T-helper 22 cell (primary cell): ENCODE measurements at places on chromosomes 5 and 9.

DNA sequence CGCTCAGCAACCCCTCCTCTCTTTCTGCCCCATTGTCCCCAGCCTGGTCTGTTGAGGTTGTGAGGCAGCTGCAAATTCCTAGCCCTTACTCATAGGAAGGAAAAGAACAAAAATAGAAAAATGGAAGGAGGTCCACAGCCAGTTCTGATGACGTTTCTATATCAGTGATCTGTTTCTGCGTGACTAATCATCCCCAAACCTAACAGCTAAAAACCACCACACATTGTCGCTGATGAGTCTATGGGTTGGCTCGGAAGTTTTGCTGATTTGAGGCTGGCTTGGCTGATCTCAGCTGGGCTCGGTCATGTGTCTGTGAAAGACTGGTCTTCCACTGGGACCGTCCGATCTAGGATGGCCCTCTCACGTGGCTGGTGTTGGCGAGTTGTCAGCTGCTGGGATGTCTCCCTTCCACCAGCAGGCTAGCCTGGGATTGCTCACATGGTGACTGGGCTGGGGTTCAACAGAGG lies 200.6 kb upstream of the ZNF618 start:
- no peak for DNase-seq

- DNase-seq = no peak
Measured at GRCh38 chr9:101486693-101487442, 46.8 kb upstream of the RNF20 start.

GRCh38 chr9:87711857-87712800 lies 13.8 kb upstream of the CTSL start:
- no peak for DNase-seq

- no peak for DNase-seq
Measured at GRCh38 chr9:100880284-100880683, 148.2 kb upstream of the PLPPR1 start.

DNA sequence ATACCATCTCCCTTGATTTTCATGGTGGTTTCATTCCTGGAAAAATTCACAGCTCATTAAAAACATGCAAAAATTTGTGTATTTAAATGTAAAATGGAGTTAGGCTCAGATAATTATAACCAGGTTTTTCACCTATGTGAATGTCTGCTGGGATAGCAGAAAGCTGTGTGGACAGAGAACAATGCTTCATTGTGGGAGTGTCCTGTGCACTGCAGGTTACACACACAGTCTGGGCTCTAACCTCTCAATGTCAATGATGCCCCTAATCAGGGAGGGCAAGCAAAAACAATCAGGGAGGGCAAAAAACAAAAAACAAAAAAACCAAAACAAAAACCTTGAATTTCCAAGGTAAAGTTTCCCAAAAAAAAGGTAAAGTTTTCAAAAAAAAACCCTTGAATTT lies 158.9 kb upstream of the KLF9 start:
- DNase-seq = no peak

DNA sequence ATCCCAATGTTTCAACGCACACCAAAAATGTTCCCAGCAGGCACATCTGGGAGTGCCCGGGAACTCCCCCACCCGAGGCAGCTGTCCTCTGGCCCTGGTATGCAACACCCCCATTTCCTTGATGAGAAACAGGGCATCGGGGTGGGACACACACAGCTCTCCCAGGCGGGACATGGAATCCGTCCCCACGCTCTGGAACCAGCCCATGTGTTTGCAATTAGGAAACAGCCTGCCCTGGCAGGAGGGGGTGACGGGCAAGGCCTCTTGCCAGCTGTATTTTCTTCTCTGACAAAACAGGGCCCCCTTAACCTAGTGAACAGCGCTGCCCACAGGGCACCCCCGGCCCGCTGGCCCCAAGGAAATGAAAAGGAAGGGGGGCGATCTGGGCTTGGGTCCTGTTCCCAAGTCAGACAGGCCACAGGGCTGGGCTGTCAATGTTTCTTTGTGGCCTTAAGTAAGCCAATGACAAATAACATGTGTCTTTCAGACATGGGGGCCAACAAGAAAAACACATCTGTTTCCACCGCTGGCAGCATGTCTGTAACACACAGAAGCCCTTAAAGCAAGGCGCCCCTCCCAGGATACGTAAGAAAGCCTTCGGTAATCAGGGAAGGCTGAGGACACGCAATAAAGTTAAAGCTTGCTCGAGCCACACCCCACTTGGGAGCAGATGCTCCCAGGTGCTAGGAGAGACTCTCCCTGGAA lies 125.3 kb downstream of the ROR2 start:
- no peak for DNase-seq
